H1 (cell line): ENCODE measurements at places on chromosomes 5 and 9. TPM values are rescaled to one million over a fixed set of nuclear protein-coding genes. Genes with fewer than 3 reads are reported as not detected.
A peak's percentile ranks its signal among the peaks of the same experiment; 100 is the strongest.

The ANGPTL2 gene
- 10.6 and 10.7 TPM in 2 replicates for total RNA-seq

- peaks cover 54% of the 10 kb centered on the region for H3K36me3 ChIP-seq
- peaks cover 6% of the 10 kb centered on the region for H3K4me1 ChIP-seq
Observed at GRCh38 chr5:181235323-181235688, 8.4 kb downstream of the RACK1 start.

The MEGF10 gene
- total RNA-seq: 38.2 and 43.2 TPM in 2 replicates

The AKNA gene
- total RNA-seq: 25.9 and 27.4 TPM in 2 replicates

- no peak for DNase-seq
- H3K36me3 ChIP-seq: no peaks in the 10 kb centered on the region
- no peak overlapping the region for H3K4me3 ChIP-seq
- peaks cover 28% of the 10 kb centered on the region for H3K4me1 ChIP-seq
Observed at GRCh38 chr5:168341178-168341577, 49.7 kb downstream of the WWC1 start.

The TICAM2 gene
- 0.67 TPM in 1 of 2 replicates, not detected in the other for total RNA-seq

DNA sequence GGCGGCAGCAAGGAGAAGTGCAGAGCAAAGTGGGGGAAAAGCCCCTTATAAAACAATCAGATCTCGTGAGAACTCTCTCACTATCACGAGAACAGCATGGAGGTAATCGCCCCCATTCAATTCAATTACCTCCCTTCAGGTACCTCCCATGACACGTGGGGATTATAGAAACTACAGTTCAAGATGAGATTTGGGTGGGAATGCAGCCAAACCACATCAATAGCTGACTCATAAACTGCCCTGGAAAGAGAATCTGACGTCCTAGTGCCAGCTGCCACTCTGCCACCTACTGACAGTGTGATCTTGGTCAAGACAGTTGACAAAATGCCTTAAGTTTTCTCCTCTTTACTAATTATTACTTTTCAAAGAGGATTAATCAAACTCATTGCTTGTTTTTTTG is 128.3 kb downstream of the GPBP1 start:
- no peaks in the 10 kb centered on the region for H3K27me3 ChIP-seq
- no peak for DNase-seq
- H3K4me1 ChIP-seq: no peaks in the 10 kb centered on the region

- no peak for DNase-seq
- H3K4me1 ChIP-seq: no peaks in the 10 kb centered on the region
- H3K27ac ChIP-seq: no peak overlapping the region
- peaks cover 6% of the 10 kb centered on the region; the same call in 1 of the 2 replicates for H3K27me3 ChIP-seq
- H3K4me3 ChIP-seq: no peak overlapping the region
Observed at GRCh38 chr5:1437226-1437829, 7.9 kb downstream of the SLC6A3 start.

GRCh38 chr5:166270712-166271111 is 2020.7 kb upstream of the WWC1 start:
- DNase-seq: no peak
- no peaks in the 10 kb centered on the region for H3K4me1 ChIP-seq
- no peak overlapping the region for H3K27ac ChIP-seq
- H3K4me3 ChIP-seq: no peak overlapping the region
- H3K27me3 ChIP-seq: no peaks in the 10 kb centered on the region

DNA sequence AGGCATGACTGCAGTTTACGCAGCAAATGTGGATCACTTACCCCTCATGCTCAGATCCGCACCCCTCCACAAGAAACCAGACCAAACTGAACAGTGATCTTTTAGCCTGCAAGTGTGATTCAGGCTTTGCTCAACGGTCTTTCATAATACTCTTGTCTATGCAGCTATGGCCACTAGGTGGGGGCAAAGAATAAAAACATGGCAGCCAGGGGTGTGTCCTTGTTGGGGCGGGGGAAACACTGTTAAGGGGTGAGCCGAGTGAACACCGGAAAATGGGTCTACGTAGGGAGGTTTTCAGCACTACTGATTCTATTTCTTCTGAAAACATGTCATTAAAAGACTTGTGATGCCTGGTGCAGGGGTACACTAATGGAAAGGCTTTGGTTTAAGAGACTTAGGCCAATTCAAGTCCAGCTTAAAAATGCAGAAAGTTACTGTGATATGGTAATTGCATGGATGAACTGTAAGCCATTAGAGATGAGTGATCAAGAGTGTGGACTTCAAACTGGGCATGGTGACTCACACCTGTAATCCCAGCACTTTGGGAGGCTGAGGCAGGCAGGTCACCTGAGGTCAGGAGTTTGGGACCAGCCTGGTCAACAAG is 49.9 kb upstream of the GPR151 start:
- peak; percentile 74 for DNase-seq
- no peaks in the 10 kb centered on the region for H3K27me3 ChIP-seq
- no peak overlapping the region for H3K4me3 ChIP-seq
- H3K27ac ChIP-seq: no peak overlapping the region

- no peaks in the 10 kb centered on the region for H3K27me3 ChIP-seq
- H3K4me3 ChIP-seq: no peak overlapping the region
- H3K36me3 ChIP-seq: no peaks in the 10 kb centered on the region
- DNase-seq: no peak
- H3K27ac ChIP-seq: no peak overlapping the region
Observed at GRCh38 chr5:111563031-111563822, 50.9 kb upstream of the STARD4 start.

DNA sequence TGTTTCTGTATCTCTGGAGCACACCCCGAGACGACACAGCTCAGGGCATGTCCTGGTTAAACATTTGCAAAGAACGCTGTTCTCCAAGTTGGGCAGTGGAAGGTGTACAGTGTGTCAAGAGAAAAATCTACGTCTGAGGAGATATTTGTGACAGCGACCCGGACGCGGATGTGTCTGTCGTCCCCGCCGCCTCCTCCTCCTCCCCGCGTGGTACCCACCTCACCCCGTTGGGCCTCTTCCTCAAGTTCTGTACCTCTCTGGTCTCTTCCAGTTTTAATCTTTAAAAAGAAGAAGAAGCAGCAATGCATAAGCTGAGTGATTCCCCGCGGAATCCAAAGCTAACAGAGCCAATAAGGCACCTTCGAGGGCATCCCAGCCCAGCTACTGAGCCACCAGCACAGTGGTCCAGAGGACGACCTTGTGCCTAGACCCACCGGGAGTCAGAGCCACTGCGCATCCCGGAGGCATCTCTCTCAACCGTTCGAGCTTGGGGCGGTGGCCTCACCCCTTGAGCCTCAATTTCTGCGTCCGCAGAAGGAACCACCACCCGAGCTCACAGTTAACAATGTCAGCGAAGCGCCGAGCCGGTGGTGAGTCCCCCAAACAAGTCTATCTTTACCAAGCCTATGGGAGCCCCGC is 467 bp downstream of the C9orf78 start:
- H3K4me3 ChIP-seq: peak overlapping the region; percentile 100
- peaks cover 9% of the 10 kb centered on the region; the same call in 1 of the 2 replicates for H3K4me1 ChIP-seq
- no peaks in the 10 kb centered on the region for H3K27me3 ChIP-seq
- peaks cover 18% of the 10 kb centered on the region for H3K36me3 ChIP-seq
- no peak overlapping the region for H3K27ac ChIP-seq

- no peaks in the 10 kb centered on the region for H3K27me3 ChIP-seq
- peaks cover 30% of the 10 kb centered on the region for H3K4me1 ChIP-seq
- H3K4me3 ChIP-seq: no peak overlapping the region
- H3K36me3 ChIP-seq: no peaks in the 10 kb centered on the region
Observed at GRCh38 chr9:14907360-14907685, 2.9 kb downstream of the FREM1 start.

- DNase-seq: no peak
- H3K4me1 ChIP-seq: no peaks in the 10 kb centered on the region
- no peaks in the 10 kb centered on the region for H3K36me3 ChIP-seq
Observed at GRCh38 chr5:171845040-171845630, 59.5 kb downstream of the SMIM23 start.

DNA sequence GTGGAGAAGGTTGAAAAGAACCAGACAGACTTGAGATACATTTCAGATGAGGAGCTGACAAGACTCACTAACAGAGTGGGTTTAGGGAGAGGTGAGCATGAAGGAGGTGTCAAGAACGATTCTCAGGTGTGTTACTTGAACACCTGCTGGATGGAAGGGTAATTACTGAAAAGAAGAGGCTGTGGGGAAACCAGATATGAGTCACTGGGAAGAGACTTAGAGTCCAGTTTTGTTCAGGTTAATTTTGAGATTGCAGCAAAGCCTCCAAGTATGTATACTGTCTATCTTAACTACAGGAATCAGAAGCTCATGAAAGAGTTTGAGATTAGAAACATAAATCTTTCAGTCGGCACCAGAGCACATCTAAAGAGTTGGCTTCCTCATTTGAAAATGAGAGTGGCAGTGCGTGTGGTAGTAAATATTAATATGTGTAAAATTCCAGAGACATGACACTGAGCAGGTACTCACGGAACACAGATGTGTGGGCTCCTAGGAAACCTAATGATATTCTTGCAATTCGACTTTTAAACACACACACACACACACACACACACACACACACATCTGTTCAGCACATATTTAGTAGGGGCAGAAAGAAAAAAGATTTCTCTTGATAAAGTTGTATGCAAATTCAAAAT is 197.1 kb downstream of the CDH18 start:
- H3K4me3 ChIP-seq: no peak overlapping the region
- no peaks in the 10 kb centered on the region for H3K27me3 ChIP-seq
- no peak overlapping the region for H3K27ac ChIP-seq
- no peaks in the 10 kb centered on the region for H3K36me3 ChIP-seq

GRCh38 chr9:115653171-115653606 is 500.4 kb upstream of the PAPPA start:
- no peak for DNase-seq
- H3K27me3 ChIP-seq: no peaks in the 10 kb centered on the region
- H3K4me1 ChIP-seq: no peaks in the 10 kb centered on the region
- H3K27ac ChIP-seq: no peak overlapping the region
- no peaks in the 10 kb centered on the region for H3K36me3 ChIP-seq

GRCh38 chr5:1546556-1546955 is 22.8 kb upstream of the LPCAT1 start:
- H3K36me3 ChIP-seq: no peaks in the 10 kb centered on the region
- no peaks in the 10 kb centered on the region for H3K27me3 ChIP-seq
- DNase-seq: no peak

DNA sequence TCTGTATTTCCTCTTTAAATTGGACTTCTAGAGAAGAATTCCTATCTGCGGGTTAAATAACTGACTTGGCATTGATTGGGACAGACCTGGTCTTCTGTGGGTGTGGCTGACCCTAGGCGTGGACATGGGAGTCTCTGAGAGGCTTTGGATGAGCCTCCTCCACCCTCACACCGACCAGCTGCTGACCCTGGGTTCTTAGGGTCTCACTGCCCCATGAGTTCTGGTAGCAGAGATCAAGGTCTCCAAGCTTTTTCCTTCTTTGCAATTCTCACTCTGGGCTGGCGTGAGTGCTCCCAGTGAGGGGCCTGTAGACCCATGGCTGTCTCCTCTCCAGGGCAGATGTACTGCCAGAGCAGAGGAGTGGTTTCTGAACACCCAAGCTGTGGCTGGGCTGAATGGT is 41.6 kb upstream of the PITX1 start:
- DNase-seq: no peak
- no peaks in the 10 kb centered on the region for H3K36me3 ChIP-seq

DNA sequence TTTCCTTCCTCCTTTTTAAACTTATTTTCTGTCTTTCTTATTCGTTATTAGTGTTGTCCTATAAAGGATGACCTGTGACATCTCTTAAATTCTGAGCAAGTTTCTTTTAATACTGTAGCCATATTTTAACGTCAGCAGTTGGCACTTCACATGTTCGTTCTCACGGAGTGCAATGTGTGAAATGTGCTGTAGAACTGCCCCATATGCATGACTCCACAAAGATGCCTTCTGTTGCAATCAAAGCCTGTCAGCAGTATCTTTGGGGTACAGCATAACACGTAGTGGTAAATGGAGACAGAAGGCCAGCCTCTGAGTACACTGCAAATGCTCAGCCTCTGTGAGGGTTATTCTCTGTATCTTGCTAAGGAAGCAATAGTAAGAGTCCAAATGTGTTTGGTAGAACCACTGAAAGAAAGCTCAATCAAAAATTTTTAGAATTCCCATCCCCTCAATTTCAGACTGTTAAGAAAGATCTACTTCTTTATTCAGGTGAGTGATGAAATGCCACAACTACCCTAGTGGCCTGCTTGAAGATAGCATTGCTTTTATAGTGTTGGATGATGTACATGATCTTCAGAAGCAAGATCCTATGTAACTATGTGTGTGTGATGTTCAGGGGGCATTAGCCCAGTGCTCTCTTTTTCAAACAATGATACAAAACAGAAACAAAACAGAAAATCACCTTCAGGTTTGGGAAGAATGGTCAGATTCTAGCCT is 277.7 kb downstream of the TMEM167A start:
- no peaks in the 10 kb centered on the region for H3K36me3 ChIP-seq
- no peak overlapping the region for H3K27ac ChIP-seq
- H3K4me1 ChIP-seq: no peaks in the 10 kb centered on the region; the same call in none of the 2 replicates
- no peak for DNase-seq
- no peaks in the 10 kb centered on the region for H3K27me3 ChIP-seq
- H3K4me3 ChIP-seq: no peak overlapping the region

DNA sequence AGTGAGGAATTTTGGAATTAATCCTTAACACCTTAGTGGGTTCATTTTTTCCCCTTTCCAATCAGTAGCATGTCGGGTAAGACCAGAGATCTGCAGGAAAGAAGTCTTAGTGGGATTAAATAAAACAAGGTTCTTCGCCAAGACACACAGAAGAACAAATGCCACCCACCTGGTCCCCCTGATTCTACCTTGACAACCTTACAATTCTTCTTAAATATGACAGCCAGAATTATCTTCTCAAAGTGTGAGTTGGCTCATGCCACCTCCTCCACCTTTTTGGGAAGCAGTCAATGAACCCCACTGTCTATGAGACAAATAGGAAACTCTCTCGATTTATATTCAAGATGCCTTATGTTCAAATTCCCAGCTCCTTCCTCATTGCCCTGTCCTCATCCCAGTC is 105.1 kb downstream of the BRINP1 start:
- no peak for DNase-seq
- H3K27ac ChIP-seq: no peak overlapping the region

GRCh38 chr5:96734871-96735325 is 72.7 kb downstream of the CAST start:
- H3K36me3 ChIP-seq: no peaks in the 10 kb centered on the region; the same call in 1 of the 2 replicates
- no peaks in the 10 kb centered on the region for H3K27me3 ChIP-seq
- peaks cover 12% of the 10 kb centered on the region for H3K4me1 ChIP-seq
- DNase-seq: no peak

DNA sequence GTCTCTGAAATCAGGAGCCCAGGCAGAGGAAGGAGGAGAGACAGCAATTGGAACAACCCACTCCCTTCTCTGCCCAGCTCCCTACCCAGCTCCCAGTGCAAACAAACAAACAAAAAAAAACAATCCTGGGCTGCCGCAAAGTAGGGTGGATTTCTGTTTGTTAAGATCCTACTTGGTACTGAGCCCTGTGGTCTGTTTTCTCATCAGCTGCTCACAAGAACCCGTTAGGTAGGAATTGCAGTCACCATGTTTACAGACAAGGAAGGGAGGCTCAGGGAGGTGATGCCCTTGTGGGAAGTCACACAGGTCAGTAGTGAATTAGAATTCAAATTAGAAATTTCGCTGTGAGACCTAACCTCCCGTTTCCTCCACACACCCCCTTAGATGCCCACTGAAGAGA is 128.8 kb upstream of the RAD23B start:
- H3K27ac ChIP-seq: no peak overlapping the region
- no peaks in the 10 kb centered on the region for H3K4me1 ChIP-seq
- no peaks in the 10 kb centered on the region for H3K27me3 ChIP-seq
